Testis (tissue), 5 donors: ENCODE measurements at places on chromosomes 2 and 18. TPM values are rescaled to one million over a fixed set of nuclear protein-coding genes. Genes with fewer than 3 reads are reported as not detected.

DNA sequence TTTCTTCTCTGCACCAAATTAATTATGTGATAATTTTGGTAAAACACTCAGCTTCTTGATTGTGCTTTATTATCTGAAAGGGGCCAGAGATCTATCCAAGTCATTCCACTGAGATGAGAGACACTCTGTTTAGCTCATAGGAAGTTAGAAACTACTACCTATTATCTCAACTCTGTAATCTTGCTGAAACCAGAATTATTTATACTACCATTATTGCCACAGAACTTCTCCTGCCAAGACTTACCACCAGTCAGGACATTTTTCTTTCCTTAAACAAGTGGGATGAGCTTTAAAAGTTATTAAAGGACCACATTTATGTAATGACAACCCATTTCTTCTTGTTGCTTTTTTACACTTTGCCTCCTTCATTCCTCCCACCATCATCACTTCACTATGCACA, 855.6 kb upstream of the PIK3C3 start:
- no peaks in the 10 kb centered on the region for H3K27me3 ChIP-seq
- H3K4me3 ChIP-seq, result no peak overlapping the region
- H3K27ac ChIP-seq, result no peak overlapping the region
- H3K4me1 ChIP-seq, result no peaks in the 10 kb centered on the region
- no peak for DNase-seq

The LHCGR gene
- total RNA-seq, result 1.5 TPM

DNA sequence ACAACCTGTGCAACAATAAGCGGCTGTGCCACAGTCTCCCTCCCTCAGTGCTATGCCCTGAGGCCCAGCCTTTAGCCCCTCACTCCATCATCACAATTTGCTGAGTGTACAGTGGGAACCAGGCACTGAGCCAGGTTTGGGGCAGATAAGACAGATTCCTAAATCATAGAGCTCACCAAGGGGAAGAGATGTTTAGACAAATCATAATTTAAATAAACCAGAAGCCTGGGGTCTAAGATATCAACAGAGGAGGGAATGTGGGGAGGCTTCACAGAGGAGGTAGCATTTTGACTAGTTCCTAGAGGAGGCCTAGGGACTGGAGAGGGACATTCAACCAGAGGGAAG, 139.3 kb upstream of the EPAS1 start:
- no peak overlapping the region for H3K27ac ChIP-seq
- H3K36me3 ChIP-seq, result no peaks in the 10 kb centered on the region
- DNase-seq, result no peak
- no peaks in the 10 kb centered on the region for H3K27me3 ChIP-seq

DNA sequence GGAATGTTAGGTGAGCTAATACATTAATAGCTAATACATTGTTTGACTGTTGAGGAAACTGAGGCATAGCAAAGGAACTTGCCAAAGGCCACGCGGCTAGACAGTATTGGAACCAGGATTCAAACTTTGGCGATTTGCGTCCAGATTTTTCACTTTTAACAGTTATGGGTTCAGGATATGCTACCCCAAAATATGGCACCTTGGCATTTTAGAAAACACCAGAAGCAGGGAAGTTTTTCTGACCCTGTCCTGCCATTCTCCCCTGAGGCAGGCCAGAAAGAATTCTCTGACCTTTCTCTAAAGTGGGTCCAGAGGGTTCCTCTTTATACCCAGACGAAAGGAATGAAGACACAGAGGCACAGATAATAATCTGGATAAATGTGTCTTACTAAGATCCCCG, 166.9 kb downstream of the MYCN start:
- no peak overlapping the region for H3K4me3 ChIP-seq
- H3K36me3 ChIP-seq, result no peaks in the 10 kb centered on the region
